SK-N-DZ (cell line): ENCODE measurements at places on chromosomes 13 and 19.
A peak's percentile ranks its signal among the peaks of the same experiment; 100 is the strongest.

GRCh38 chr13:44765001-44765471 lies 188.9 kb upstream of the TSC22D1 start:
- DNase-seq, result peak; percentile 10

DNA sequence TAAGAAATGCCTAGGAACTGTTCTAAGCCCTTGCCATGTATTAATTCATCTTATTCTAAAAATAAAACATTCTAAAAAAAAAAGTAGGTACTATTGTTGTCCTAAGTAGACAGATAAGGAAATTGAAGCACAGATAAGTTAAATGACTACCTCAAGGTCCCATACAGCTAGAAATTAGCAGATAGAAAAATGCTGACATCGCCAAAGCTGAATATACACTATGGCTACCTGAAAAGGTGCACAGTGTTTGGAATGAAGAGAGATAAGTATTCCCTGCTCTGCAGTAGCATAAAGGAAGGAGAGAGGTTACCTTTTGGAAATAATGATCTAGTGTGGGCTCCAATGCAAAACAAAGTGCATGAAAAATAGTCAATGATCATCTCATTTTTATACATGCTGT lies 65.3 kb downstream of the DCT start:
- DNase-seq, result no peak

- DNase-seq, result no peak
These were observed 874.9 kb downstream of the EFNB2 start for GRCh38 chr13:105660561-105660960.

DNA sequence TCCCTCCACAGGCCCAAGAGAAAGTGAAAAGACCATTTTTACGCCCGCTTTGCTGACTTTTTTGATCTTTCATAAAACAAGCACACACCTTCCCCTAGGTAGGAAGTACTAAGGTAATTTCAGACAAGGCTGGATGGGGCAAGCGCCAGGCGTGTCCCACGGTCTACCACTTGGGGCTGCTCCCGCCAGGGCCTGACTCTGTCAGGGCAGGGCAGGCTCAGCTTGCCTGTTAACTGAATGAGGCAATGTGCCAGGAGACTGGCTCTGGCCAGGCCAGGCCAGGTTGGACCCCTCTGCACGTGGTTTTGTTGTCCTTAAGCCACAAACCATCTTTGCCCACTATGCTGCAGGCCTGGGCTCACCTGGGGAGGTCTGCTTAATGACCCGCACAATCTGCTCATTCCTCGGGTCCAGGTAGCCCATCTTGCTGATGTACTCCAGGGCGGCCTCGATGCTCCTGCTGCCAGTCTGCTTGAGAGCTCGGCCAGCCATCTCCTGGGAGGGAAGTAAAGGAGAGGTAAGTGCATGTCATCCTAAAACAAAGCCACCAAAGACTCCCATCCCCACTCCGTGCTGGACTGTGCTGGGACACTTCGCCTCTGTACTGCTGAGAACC lies 70.4 kb downstream of the LATS2 start:
- no peak for DNase-seq

GRCh38 chr13:62781866-62782265 lies 1366.2 kb upstream of the PCDH20 start:
- no peak for DNase-seq

DNA sequence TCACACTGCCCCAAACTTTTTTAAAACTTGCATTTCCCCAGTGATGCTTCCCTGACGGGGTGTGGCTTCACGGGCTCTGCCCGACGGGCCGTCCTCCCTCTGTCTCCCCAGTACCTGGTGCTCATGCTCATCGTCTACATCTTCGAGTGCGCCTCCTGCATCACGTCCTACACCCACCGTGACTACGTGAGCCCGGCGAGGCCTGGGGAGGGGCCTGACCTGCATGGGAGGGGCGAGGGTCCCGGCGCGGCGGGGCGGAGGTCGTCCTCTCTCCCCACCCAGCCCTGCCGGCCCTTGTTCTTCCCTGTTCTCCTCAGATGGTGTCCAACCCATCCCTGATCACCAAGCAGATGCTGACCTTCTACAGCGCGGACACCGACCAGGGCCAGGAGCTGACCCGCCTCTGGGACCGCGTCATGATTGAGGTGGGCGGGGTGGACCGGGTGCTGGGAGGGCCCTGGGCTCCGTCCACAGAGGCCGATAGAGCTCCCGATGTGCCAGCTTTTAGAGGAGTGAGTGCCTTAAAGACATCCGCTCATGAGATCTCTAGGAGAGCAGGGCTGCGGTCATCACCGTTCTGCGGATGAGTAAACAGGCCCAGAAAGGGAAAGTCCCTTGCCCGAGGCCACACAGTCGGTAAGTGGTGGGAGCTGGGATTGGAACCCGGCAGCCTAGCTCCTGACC lies 6.9 kb downstream of the UPK1A start:
- DNase-seq, result no peak

- no peak for DNase-seq
These were observed 911.0 kb downstream of the UQCRFS1 start for GRCh38 chr19:28301961-28302360.
